C1 segment of cervical spinal cord (tissue), 14 donors: ENCODE measurements at places on chromosomes 6 and 20.

DNA sequence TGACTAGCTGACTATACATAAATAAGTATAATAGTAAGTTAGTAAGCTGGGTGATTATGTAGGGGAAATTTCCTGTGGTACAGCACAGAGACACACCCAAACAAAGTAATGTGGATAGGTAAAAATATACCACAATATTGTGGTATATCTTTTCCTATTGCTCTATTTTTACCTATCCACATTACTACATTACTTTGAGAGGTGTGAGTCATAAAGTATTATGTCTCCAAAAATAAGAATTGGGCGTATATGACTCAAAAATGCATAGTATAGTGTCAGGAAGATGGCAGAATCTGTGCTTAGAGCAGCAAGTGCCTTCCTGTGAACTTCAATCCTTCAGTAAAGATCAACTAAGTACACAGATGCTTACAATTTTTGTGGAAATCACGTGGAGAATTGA lies 2.7 kb upstream of the SIRPG start:
- no peak for DNase-seq

- DNase-seq = no peak
These were observed 4.7 kb downstream of the NAA20 start for GRCh38 chr20:20021835-20022234.

DNA sequence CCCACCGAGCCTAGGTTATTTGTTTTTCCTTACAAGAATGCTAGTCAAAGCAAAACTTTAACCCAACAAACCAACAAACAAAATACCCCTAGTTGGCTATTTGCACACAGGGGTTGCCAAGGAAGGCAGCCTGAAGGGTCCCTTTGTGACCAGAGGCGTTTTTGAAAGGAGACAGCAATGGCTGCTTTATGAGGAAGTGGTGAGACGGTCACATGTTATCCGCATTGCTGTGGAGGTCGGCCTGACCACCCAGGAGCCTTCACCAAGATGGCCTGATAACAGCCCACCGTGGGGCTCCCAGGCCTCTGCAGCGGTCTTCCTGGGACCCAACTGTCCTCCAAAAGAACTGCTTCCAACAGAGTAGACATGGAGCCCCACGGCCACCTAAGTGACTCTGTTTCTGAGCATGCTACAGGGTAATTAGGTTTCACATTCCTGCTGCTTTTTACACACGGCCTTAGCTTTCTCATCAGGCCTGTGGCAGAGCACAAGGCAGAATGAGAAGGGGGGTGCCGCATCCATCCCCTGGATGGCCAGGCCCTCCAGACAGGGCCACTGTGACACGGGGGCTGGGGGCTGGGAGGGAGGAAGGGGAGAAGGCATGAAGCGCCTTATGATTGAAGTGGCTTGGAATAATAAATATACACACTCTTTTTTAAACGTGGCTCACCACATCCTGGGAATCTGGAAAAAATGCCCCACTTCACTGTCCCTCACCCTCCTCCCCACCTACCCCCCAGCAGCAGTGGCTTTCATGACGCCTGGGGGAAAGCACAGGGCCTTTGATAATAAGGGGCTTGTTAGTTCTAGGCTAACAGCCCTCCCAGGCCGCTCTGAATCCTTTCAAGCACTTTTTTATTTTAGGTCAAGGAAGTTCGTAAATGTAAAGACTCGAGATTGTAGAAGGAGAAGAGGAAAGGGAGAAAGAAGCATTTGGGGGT lies 86.0 kb downstream of the CLIC5 start:
- DNase-seq = no peak

DNA sequence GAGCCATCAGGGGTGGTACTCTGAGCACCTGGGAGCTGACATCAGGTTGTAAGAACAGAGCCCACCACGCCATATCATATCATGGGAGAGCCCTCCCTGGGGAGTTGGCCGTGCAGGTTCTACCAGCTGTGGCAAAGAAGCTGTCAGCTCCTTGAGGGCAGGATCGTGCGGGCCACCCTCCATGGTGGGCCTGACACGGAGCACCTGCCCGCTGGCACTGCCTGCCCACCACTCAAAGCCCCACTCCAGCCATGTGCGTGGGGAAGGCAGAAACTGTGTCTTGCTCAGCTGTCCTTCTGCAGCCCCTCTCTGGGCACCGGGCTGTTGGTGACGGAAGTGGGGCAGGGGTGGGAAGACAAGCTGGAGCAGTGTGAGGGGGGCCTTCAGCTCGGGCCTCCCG lies 14.3 kb downstream of the PRPH2 start:
- DNase-seq = no peak

GRCh38 chr20:48596334-48596898 lies 231.4 kb downstream of the PREX1 start:
- DNase-seq = no peak

- no peak for DNase-seq
These were observed 86.7 kb downstream of the SCML4 start for GRCh38 chr6:107737397-107737793.

DNA sequence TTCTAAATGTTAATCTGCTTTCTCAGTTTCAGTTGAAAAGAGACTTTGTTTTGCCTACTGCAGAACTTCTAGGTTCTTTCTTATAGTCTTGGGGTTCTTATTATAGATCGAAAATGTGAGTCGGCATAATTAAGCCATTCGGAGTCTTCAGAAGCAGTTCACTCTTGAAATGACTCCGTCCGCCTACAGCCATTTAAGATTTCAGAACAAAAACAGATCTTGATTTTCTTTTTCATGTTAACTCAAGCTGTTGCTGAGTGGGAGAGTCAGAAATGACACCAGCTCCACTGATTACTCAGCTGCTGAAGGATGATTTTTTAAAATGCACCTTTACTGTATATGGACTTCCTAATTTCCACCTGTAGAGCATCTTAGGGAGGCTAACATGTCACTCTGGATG lies 15.9 kb downstream of the PRDM1 start:
- DNase-seq = no peak
